ENCODE measurements at places on chromosomes 7 and 10. TPM values are rescaled to one million over a fixed set of nuclear protein-coding genes. Genes with fewer than 3 reads are reported as not detected.

DNA sequence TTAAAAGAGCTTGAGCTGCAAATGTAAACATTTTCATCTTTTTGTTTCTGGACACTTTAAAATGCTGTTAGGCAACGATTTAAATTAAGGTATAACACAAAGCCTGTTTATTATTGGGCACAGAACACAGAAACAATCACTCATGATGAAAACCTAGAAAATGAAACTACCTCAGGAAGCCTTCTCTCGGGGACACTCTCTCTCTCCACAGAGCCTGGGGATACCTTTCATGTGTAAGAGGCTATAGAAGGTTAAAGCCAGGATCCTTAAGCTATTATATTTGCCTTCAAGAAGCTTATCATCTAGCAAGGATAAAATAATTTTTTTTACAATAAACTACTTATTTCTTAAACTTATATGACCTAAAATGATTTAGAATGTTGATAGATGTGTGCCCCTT, 194.1 kb downstream of the SKAP2 start:
- H3K27me3 ChIP-seq: peaks cover 25% of the 10 kb centered on the region
- H3K4me1 ChIP-seq: no peaks in the 10 kb centered on the region
- no peak for DNase-seq
- H3K36me3 ChIP-seq: no peaks in the 10 kb centered on the region
- no peak overlapping the region for H3K4me3 ChIP-seq

- peaks cover 35% of the 10 kb centered on the region for H3K4me1 ChIP-seq
- H3K27me3 ChIP-seq: no peaks in the 10 kb centered on the region
- peak overlapping the region; percentile 99 for H3K4me3 ChIP-seq
These were observed 1.2 kb downstream of the RSBN1L start for GRCh38 chr7:77697535-77697831.

DNA sequence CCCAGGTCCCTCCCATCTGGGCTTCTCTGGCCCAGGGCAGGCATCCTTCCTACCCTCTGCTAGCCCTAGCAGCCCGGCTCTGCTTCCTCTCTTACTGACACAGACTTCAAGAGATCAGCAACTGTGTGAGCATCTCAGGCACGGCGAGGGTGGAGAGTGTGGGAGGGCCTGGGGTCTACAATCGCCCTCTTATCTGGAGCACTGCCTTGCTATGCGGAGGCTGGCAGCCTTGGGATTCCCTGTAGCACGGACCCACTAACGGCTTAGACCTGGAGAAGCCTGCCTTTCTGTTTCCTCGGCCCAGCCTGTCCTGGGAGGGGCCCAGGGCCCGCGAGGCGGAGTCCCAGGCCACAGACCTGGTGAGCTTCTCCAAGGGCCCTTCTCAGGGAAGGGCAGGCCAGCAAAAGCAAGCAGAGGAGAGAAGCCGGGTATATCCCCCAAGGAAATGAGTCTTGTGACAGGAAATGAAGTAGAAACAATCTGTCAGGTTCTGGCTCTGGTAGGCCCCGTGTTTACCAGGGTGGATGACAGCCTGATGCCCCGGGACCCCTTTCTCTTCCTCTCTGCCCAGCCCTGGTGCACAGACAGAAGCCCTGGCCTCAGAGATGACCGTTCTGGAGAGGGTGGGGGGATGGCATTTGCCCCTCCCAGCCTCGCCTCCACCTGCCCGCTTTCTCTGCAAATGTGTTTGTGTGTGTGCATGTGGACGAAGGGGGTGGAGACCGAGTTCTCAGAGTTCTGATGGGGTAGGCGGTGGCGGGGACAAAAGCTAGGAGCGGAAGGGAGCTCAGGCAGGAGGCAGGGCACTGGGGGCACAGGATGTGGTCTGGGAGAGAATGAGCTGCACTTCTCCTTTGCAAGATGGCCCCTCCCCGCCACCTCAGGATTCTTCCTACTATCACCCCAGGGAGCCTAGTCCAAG, 2.5 kb downstream of the LRCH4 start:
- peak; percentile 73 for DNase-seq
- H3K27ac ChIP-seq: peak overlapping the region; percentile 94
- peaks cover 40% of the 10 kb centered on the region for H3K4me1 ChIP-seq
- H3K36me3 ChIP-seq: peaks cover 44% of the 10 kb centered on the region

DNA sequence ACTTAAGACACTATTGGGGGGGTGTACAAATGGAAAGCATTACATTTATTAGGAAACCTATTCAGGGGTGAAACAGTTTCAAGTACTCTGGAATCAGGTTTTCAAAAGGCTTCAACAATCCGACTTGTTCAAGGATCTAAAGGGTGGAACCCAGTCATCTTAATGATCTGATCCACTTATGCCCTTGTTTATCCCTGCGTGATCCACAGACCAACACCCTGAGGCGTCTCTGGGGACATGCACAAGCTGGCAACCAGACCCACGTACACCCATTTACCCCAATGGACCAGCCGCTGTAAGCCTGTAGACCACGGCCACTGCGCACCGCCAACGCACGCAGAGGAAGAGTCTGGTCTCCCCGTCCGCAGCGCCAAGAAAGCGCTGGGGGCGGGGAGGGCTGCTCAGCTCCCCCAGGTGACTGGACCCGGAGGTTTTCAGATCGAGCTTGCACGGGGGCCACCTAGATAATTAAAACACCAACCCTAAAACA, 13.4 kb downstream of the HNRNPF start:
- peak overlapping the region; percentile 81 for H3K4me3 ChIP-seq
- peaks cover 41% of the 10 kb centered on the region for H3K36me3 ChIP-seq
- no peaks in the 10 kb centered on the region for H3K27me3 ChIP-seq
- H3K27ac ChIP-seq: peak overlapping the region; percentile 90

The ZNF425 gene
- total RNA-seq: 0.21 TPM

DNA sequence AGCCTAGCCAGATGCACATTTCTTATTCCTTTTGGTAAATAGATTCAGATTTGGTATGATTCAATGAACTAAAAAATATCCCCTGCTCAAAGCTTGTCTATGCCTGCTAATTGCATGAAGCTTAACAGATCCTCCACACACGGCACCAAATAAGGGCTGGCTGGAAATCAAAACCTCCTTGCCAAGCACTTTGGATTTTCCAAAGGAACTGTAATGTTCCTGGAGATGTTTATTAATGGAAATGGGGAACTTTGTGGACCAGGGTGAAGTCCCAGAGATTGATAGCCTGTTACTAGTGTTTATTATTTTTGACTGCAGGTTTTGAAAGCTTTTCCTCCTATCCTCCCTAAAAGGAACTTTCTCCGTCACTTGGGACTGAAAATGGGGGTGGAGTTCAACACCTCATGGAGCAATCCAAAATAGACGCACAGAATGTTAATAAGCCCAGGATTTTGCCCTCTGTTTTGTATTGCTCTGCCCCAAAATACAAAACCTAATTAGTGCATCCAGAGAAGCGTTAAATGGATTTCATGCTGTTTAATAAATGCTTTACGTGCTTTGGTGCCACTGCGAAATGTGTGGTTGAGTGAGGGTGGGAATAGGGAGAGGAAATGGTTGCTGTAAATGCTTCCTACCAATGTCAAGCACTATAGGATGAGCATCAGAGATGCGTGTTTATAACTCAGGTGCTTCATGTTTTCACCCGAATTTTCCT, 1027.7 kb downstream of the LRMDA start:
- no peaks in the 10 kb centered on the region for H3K36me3 ChIP-seq
- DNase-seq: no peak
- peaks cover 27% of the 10 kb centered on the region for H3K4me1 ChIP-seq
- H3K4me3 ChIP-seq: no peak overlapping the region

Measured in heart left ventricle (tissue), 16 donors.